Forelimb muscle (tissue), 1 donor: ENCODE measurements at places on chromosomes 16 and 17. TPM values are rescaled to one million over a fixed set of nuclear protein-coding genes. Genes with fewer than 3 reads are reported as not detected.
A peak's percentile ranks its signal among the peaks of the same experiment; 100 is the strongest.

- no peak for DNase-seq
Measured at GRCh38 chr17:63680700-63681099, 19.2 kb downstream of the LIMD2 start.

DRC3 gene
- 6.6 TPM for polyA plus RNA-seq

GRCh38 chr16:67992661-67993206, 6.5 kb downstream of the DPEP2 start:
- no peak for DNase-seq

DNA sequence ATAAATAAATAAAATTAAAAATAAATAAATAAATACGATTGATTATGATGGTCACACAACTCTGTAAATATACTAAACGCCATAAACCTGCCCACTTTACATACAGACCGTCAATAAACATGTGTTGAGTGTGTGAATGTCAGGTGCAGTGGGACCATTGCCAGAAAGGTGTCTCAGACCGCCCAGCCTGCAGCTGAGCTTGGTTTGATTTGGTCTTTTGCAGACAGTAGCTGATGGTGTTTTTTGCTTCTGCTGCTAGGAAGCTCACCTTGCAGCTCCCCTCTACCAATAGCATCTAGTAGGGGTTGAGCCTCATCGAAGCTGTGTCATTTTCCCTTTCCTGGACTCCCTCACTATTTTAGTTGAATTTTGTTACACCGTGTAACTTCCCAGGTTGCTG, 23.5 kb downstream of the UBALD1 start:
- no peak for DNase-seq

TBC1D3C gene
- polyA plus RNA-seq: not detected

GRCh38 chr16:30470170-30470512, 2.4 kb upstream of the ITGAL start:
- no peak for DNase-seq

DNA sequence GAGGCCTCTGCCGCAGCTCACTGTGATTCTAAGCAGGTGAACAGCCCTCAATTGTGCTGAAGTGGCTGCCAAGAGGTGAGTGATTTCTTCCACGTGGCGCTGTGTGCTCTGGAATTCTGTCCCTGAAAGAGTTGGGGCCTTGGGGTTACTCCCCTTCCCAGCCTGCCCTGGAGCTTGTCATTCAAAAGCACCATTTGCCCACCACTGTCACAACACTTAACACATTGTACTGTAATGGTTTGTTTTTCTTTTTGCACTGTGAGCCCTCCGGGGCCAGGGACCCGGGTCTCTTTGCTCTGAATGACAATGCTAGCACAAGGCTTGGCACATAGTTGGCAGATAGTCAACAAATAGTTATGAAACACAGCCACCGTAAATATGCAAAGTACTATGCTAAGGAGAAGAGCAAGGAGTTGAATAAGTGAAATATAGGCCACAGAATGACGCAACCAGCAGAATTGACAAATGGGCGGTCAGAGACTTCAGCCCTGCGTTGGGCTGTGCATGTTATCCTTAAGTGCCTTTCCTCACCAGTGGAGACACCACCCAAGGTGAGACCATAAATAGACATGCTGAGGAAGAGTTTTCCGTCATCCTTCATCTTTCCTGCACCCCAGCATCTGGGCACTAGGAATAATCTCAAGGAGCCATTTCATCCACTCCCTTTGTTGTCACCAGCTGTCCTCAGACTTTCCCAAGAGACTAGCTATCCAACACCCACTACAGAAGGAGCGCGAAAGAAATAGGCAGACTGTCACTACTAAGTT, 112.0 kb upstream of the DNAH9 start:
- DNase-seq: no peak

DNAH9 gene
- polyA plus RNA-seq: 0.52 TPM

GRCh38 chr17:78561166-78561565, 16.0 kb downstream of the DNAH17 start:
- no peak for DNase-seq

TMC8 gene
- polyA plus RNA-seq: 3.3 TPM

- DNase-seq: no peak
Measured at GRCh38 chr17:17151962-17152361, 54.2 kb downstream of the PLD6 start.

WNT3 gene
- 2.4 TPM for polyA plus RNA-seq

DNA sequence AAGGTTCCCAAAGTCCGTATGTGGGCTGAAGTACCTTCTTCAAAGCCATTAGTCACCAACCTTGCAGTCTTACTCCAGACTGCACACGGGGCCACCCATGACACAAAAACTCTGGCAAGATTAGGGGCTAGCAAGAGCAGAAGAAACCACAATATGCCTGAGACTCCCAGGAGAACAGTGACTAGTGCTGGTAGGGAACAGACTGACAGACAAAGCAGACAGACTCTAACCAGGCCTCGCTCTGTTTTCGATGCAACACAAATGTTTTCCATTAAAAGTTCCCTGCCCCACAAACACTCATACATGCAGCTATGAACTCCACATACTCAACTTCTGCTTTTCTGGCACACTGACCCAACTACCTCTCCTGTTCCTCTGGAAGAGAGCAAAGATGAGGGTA, 102.2 kb downstream of the HIC1 start:
- DNase-seq: no peak

- no peak for DNase-seq
Measured at GRCh38 chr17:48126532-48126850, 18.9 kb downstream of the SNX11 start.

STAC2 gene
- 0.25 TPM for polyA plus RNA-seq

DNA sequence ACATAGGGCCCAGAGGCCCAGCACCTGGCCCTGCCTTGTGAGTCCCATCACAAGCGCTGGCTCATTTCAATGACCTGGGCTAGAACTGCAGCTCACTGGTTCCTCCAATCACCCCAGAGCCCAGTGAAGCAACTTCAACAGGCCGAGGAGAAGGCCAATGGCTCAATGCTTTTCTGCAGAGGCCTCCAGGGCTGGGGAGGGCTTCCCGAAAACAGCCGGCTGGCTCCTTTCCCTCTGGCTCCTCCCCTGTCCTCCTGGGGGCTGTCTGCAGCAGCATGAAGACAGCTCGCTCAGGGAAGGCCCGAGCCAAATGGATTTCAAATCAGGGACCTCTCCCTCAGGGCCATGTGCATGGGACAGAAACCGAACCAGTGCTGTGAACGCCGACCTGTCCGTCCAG, 121.6 kb downstream of the ZNF423 start:
- DNase-seq: no peak

GRCh38 chr17:1482680-1483079, 9.8 kb downstream of the MYO1C start:
- DNase-seq: no peak

GRCh38 chr17:34511931-34512330, 67.5 kb upstream of the TMEM132E start:
- DNase-seq: no peak

HOXB1 gene
- polyA plus RNA-seq: not detected

CDH11 gene
- polyA plus RNA-seq: 43.2 TPM

GRCh38 chr17:55290492-55291113, 25.8 kb downstream of the HLF start:
- no peak for DNase-seq

TP53TG3 gene
- not detected for polyA plus RNA-seq

CALB2 gene
- polyA plus RNA-seq: 0.33 TPM

GRCh38 chr17:80797741-80798594, 193.7 kb upstream of the CHMP6 start:
- DNase-seq: no peak

NSMCE1 gene
- 48.9 TPM for polyA plus RNA-seq

DNA sequence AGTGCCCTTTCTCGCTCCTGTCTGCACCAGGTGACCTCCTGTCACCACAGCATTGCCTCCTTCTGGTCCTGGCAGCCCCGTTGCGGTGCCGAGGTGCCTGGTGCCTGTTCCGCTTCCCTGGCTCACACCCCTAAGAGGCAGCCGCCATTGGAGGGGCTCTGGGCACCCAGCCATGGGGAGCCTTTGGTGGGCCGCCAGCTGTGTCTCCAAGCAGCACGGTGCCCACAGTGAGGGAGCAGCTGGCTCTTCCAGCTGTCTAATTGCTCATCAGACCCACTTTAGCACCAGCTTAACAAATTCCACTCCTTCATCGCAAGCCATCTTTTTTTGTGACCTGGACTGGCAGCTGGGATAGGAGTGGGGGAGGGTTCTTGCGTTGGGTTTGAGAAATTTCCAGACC, 276.1 kb downstream of the SNX29 start:
- DNase-seq: no peak

DNA sequence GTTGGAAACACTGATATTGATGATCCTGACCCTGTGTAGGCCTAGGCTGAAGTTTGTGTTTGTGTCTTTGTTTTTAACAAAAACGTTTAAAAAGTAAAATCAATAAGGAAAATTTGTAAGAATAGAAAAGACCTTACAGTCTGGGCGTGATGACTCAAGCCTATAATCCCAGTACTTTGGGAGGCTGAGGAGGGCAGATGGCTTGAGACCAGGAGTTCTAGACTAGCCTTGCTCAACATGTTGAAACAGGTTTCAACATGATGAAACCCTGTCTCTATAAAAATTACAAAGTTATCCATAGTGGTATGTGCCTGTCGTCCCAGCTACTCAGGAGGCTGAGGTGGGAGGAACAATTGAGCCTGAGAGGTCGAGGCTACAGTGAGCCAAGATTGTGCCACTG, 18.3 kb upstream of the TOM1L1 start:
- DNase-seq: no peak

DNA sequence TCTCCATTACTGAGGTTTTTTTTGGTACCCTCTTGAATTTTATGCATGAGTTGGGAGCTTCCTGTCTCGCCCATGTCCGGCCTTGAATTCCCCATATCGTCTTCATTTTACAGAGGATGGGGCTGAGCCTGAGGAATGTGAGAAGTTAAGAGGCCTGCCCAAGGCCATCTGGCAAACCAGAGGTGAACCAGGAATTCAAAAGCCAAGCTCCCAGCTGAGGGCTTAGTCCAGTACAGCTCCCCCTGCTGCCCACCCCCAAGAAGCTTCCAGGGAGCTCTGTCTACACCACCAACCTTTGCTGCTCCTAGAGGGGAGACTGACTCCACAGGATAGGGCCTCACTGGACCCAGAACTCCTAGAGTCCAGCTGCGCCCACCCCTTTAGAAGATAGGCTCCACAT, 20.7 kb upstream of the C16orf78 start:
- DNase-seq: no peak

GALR2 gene
- polyA plus RNA-seq: not detected

GRCh38 chr17:42685831-42686230, 3.5 kb downstream of the CNTNAP1 start:
- no peak for DNase-seq

WNK4 gene
- 0.43 TPM for polyA plus RNA-seq

DNA sequence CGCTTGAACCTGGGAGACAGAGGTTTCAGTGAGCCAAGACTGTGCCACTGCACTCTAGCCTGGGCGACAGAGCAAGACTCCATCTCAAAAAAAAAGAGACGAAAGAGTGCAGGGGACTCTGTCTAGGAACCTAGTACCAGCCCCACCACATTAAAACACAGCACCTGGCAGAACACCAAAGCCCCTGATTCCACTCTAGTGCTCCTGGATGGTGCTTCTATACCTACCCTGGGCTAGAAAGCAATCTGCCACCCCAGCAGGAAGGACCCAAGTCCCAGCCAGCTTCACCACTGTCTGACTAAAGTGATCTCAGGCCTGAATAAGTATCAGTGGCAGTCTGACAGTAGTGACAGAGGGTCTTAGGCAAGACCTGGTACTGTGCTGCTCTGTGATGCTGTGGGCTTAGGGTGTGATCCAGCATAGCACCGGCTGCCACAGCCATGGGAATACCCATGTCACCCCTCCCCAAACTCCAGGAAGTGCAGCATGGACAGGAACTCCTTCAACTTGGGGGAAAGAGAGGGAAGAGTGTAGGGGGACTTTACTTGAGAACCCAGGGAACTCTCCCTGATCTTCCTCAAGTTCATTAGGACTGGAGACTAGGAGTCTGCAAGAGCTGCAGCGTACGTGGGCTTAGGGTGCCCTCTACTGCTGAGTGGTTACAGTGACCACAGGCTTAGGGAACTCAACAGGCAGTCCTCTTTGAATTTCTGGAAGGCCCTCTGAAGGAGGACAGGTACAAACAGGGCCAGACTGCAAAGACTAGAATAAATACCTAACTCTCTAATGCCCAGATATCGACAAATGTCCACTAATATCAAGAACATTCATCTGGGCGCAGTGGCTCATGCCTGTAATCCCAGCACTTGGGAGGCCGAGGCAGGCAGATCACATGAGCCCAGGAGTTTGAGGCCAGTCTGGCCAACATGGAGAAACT, 30.0 kb upstream of the RNF43 start:
- peak; percentile 2 for DNase-seq

- no peak for DNase-seq
Measured at GRCh38 chr17:63479495-63480184, 2.8 kb downstream of the ACE start.

GRCh38 chr16:14241631-14242030, 170.5 kb downstream of the MRTFB start:
- DNase-seq: no peak

GRCh38 chr16:67528870-67529581, 397 bp downstream of the RIPOR1 start:
- DNase-seq: no peak

PITPNM3 gene
- 6.7 TPM for polyA plus RNA-seq

- no peak for DNase-seq
Measured at GRCh38 chr17:68036304-68037147, 991 bp downstream of the KPNA2 start.
